ENCODE measurements at places on chromosomes 11 and 22. TPM values are rescaled to one million over a fixed set of nuclear protein-coding genes. Genes with fewer than 3 reads are reported as not detected.

GGT1 gene
- 2.4 TPM for total RNA-seq

MIOX gene
- not detected for total RNA-seq

HSPB2 gene
- total RNA-seq = 5.3 TPM

KDM4E gene
- not detected for total RNA-seq

TSPAN18 gene
- total RNA-seq = not detected

TIGD3 gene
- not detected for total RNA-seq

PLEKHB1 gene
- 1.6 TPM for total RNA-seq

CATSPERZ gene
- not detected for total RNA-seq

GDPD4 gene
- total RNA-seq = not detected

MAPK8IP1 gene
- 9.5 TPM for total RNA-seq

NPAS4 gene
- total RNA-seq = 0.27 TPM

ESAM gene
- 0.14 TPM for total RNA-seq

RAB3IL1 gene
- 5.9 TPM for total RNA-seq

OR10D3 gene
- not detected for total RNA-seq

TIMP3 gene
- total RNA-seq = 340 TPM

SPCS2 gene
- 154 TPM for total RNA-seq

THRSP gene
- total RNA-seq = not detected

PRRG4 gene
- total RNA-seq = not detected

ANKK1 gene
- total RNA-seq = not detected

LMF2 gene
- total RNA-seq = 124 TPM

CDC42EP1 gene
- 104 TPM for total RNA-seq

KCNK7 gene
- total RNA-seq = 0.22 TPM

TMEM86A gene
- total RNA-seq = 0.55 TPM

RFPL2 gene
- not detected for total RNA-seq

ISX gene
- not detected for total RNA-seq

PRSS23 gene
- 214 TPM for total RNA-seq

POU2AF3 gene
- not detected for total RNA-seq

FCHSD2 gene
- 64.6 TPM for total RNA-seq

CLCF1 gene
- 7.6 TPM for total RNA-seq

UBQLN3 gene
- not detected for total RNA-seq

TMEM121B gene
- total RNA-seq = not detected

PARVA gene
- 211 TPM for total RNA-seq

OR51E1 gene
- total RNA-seq = not detected

PHF5A gene
- 58.4 TPM for total RNA-seq

CACNA1I gene
- not detected for total RNA-seq

EFCAB6 gene
- total RNA-seq = 0.43 TPM

SMARCB1 gene
- 98.5 TPM for total RNA-seq

LRP4 gene
- total RNA-seq = 1.6 TPM

MOGAT2 gene
- total RNA-seq = not detected

SHANK2 gene
- total RNA-seq = 1.2 TPM

CD3E gene
- not detected for total RNA-seq

TREH gene
- not detected for total RNA-seq

SLC22A25 gene
- total RNA-seq = not detected

SYT13 gene
- not detected for total RNA-seq

NXPE4 gene
- not detected for total RNA-seq

CARD18 gene
- total RNA-seq = not detected

DNAJB7 gene
- total RNA-seq = not detected

F2 gene
- total RNA-seq = not detected

LRRC10B gene
- not detected for total RNA-seq

PDE3B gene
- total RNA-seq = not detected

Data from HFFc6 (cell line).